ENCODE measurements at places on chromosomes 7 and 10.

- no peak for DNase-seq
These were observed 19.2 kb downstream of the PDK4 start for GRCh38 chr7:95577137-95577536.

DNA sequence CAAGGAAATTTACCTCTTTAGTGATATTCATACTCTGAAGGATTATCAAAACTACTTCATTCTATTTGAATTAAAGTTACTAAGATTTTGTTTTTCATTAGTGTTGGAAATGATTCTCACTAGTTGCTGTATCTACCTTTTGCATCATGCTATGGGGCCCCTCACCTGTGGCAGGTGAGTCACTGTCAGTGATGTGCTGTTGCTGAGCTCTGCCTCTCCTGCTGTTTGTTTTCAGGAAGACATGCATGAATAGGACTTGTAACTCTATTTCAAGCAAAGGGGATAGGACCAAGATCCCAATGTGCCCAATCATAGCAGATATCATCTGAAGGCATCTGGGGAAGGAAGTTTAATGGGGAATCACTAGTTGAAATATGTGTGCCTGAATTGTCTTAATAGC lies 57.4 kb upstream of the AGR3 start:
- DNase-seq: no peak

DNA sequence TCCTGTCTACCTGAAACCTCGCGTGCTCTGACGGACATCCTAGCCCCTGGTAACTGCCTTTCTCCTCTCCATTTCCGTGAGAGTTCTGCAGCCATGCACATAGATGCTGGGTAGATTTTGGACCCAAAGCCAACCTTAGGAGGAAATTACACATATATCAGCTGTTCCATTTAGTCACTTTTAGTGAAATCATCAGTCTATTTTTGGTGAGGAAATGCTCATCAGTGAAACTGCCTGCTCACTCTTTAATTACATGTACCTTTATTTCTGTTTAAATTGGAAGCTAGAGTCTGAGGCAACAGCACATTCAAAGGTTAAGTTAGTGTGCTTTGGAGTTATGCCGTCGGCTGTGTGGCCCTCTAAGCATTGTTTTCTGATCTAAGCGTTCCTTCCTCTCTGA lies 231.3 kb downstream of the WDR37 start:
- no peak for DNase-seq

DNA sequence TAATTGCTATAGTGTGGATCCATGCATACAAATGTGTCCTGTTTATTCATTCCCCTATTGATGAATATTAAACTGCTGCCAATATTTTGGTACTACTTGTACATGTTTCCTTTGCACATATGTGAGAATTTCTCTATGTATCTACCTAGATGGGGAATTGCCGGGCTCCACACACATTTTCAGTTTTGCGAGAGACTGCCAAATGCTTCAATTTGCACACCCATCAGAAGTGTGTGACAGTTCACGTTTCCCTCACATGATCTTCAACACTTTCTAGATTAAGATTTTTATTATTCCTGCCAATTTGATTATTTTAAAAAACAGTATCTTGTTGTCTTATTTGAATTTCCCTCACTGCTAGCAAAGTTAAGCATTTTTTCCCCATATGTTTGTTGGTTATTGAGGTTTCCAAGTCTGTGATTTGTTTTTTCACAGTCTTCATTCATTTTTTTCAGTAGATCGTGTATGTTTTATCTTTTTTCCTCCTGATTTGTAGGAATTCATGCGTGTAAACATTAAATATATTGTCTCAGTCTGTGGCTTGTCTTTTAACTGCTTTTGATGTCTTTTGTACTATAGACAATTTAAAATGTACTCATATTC lies 2.4 kb upstream of the KLF14 start:
- no peak for DNase-seq

DNA sequence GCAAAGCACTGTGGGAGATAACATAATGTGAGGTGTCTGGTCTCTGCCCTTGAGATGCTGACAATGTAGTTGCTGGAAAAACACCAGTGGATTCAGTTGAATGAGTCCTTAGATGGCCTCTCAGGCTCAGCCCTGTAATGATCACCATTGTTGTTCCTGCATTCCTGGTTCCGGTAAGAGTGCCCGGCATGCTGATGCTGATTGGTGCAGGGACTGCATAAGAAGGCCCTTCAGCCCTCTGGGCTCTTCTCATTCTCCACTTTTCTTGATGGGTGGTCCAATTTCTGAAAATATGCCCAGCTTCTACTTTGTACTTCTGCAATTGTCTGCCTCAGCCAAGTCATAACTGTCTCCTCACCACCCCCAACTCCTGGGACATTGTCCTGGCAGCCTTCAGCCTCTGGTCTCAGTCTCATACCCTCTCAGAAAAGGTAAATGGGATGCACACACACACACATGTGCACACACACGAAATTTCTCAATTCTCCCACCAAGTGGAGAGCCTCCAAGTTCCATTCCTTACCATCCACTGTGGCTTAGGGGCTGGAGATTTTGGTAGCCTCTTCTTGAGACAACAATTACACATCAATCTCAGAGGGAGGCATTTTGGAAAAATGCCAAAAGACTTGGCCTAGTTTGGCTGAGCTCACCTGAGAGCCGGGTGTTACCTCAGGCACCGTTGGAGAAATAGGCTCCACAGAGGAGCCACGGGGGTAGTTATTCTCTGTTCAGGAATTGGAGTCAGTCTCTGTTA lies 314.9 kb downstream of the RPS24 start:
- no peak for DNase-seq

DNA sequence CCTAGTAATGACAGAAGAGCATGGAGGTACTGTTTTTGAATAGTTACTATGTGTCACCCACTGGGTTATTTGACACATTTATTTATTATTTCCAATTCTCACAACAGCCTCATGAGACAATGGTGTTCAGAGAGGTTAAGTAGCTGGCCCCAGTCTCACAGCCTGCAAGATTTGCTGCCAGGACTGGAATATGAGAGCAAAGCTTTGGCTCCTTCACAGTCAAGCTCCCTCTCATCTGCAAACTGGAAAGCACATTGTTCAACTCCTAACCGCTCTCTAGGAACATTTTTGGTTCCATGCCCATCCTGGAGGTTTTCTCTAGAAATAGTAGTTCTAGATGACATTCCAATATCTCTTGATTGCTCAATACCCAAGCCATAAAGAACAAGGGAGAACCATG lies 75.5 kb upstream of the CXCL12 start:
- no peak for DNase-seq

Measured in fibroblast of skin of left quadriceps (primary cell).